ENCODE measurements at places on chromosomes 7 and 10. TPM values are rescaled to one million over a fixed set of nuclear protein-coding genes. Genes with fewer than 3 reads are reported as not detected.

Gene TSPAN33
- 12.6 TPM for total RNA-seq

Gene OR2A12
- not detected for total RNA-seq

Gene TEX36
- total RNA-seq, result not detected

Gene CTTNBP2
- total RNA-seq, result not detected

Gene NANOS1
- 1.3 TPM for total RNA-seq

Gene CRHR2
- not detected for total RNA-seq

Gene C7orf33
- total RNA-seq, result not detected

Gene ENTPD1
- 2.5 TPM for total RNA-seq

Gene FFAR4
- not detected for total RNA-seq

Gene SPDYE16
- total RNA-seq, result not detected

Gene ATG9B
- not detected for total RNA-seq

Gene STRIP2
- 6.3 TPM for total RNA-seq

Gene UTF1
- total RNA-seq, result not detected

GRCh38 chr10:125103466-125103865, 56.9 kb downstream of the CTBP2 start:
- DNase-seq, result no peak

DNA sequence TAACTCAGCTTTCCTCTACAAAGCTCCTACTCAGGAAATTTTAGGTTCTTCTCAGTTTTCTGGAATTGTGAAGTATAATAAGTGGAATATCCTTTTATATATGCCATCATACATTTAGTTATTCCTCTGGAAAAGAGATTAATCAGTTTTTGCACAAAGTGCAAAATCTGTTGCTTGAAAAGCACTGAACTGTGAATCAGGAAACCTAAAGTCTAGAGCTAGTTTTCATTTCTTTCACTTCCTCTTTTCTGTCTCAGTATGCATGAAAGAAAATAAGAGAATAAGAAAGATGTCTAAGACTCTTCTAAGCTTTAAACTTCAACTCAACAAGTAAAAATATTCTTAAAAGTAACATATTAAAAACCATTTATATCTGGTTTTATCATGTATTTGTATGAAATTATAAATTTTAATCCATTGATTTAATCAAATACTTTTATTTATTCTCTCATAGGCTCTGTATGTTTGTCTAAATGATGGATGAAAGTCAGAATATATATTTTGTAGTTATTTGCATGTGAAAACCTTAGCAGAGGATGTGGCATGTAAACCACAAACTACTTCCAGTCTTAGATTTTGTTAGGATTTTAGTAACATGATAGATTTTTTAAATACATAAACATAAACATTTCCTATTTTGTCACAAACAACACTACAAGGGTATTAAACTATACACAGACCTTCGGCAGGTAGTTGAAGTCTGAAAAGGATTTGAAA, 1073.0 kb downstream of the XPNPEP1 start:
- DNase-seq, result no peak

DNA sequence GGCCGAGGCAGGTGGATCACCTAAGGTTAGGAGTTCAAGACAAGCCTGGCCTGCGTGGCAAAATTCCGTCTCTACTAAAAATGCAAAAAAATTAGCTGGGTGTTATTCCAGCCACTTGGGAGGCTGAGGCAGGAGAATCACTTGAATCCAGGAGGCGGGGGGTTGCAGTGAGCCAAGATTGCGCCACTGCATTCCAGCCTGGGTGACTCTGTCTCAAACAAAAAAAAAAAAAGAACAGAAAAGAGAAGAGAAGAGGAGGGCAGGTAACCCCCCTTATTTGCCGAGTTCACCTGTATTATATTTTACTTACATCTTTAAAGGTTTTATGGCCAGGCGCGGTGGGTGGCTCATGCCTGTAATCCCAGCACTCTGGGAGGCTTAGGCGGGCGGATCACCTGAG, 91.7 kb downstream of the RNF216 start:
- no peak for DNase-seq

GRCh38 chr10:110006358-110007160, 1.2 kb upstream of the ADD3 start:
- DNase-seq, result peak; percentile 31

DNA sequence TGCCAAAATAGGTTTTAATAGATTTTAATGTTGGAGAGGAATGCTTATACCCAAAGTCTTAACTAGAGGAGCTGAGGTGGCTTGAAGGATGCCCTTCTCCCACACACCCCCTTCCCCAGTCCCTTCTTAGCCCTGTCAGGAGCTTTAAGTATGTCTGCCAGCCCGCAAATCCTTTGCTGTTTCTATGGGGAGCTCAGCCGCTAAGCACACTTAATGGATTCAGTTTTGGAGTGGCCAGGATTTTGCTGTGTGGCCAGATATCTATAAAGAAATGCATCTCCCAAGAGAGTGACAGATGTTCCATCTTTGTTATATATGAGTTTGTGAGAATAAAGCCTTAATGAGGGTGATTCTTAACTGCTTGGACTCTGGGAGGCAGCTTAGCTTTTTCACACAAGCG, 152.9 kb upstream of the ZNF32 start:
- no peak for DNase-seq

DNA sequence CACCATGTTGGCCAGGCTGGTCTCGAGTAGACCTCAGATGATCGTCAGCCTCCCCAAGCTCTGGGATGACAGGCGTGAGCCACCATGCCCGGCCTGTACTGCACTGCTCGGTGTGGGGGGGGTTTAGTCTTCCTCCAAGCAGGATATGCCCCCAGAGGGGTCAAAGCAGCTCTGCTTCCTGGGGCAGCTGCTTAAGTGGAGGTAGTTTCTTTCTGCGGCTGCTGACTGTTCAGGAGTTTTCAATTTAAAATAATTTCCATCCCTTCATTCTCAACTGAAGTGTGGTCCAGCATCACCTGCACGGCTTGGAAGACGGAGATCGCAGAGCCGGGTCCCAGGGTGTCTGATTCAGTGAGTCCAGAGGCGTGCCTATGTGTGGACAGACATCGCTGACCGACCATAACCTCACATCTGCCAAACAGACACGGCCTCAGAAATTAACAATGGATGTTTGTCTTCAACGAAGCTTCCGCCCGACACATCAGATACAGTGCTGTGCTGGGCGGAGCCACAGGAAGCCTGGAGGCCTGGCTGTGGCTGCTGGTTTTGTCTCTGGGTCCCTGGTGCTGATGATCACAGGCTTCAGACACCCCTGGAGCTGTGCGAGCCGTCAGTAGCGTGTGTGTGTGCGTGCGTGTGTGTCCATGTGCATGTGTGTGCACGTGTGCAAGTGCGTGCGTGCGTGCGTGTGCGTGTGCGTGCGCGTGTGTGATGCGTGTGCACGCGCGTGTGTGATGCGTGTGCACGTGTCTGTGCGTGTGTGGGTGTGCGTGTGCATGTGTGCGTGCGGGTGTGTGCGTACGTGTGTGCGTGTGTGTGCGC, 226.5 kb upstream of the PITRM1 start:
- DNase-seq, result no peak

GRCh38 chr7:126840869-126841268, 411.9 kb downstream of the GRM8 start:
- no peak for DNase-seq

DNA sequence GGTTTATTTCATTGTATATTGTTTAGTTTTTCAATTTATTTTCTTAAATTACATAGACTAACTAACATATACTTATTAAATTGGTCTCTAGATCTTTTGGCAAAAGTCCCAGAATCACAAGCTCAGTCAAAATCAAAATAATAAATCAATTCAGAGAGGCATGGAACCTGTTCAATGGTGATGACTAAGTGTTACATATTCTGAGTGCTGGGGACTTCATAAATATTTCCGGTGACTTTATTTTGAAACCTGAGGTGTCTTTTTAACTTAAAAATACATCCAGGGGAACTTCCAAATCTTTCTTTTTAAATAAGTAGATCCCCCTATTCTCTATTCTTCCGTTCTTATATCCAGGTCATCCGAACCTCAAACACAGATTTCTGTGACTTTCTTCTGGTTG, 89.6 kb upstream of the ZNF804B start:
- no peak for DNase-seq

GRCh38 chr10:114513381-114513792, 109.1 kb upstream of the AFAP1L2 start:
- no peak for DNase-seq

GRCh38 chr7:142808802-142809583, 38.2 kb downstream of the PRSS2 start:
- DNase-seq, result peak; percentile 97

- no peak for DNase-seq
Measured at GRCh38 chr10:59289853-59290252, 72.5 kb downstream of the FAM13C start.

- no peak for DNase-seq
Measured at GRCh38 chr7:50304911-50305582, 531 bp downstream of the IKZF1 start.

DNA sequence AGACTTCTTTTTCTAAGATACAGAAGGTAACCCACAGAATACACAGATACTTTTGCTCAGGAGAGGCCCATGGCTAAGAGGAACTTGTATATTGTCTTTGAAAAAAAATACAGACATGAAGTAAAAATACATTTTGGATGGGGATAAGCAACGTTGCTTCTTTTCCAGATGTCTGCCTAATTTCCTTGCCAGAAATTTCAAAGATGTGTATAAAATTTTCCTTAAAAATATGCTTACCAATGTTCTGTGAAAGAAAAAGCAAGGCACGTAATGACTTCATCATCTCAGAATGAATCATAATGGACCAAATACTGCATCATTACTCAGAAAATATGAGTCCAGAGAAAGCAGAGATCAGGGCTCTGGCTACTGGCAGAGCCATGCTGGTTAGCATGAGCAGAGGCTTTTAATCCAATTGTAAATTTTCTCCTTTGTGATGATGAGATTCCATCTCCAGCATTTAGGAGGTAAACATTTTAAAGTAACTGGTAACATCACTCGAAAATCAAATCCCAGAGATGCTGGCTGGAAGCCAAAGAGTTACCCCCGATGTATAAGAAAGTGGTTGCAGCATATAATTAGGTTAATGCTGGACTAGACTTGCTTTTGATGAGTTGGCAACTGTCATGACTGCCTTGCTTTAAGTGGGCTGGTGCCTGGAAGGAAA, 272.5 kb downstream of the SEMA3A start:
- no peak for DNase-seq

GRCh38 chr7:100469227-100470044, 5.4 kb upstream of the SPACDR start:
- DNase-seq, result peak; percentile 74

- no peak for DNase-seq
Measured at GRCh38 chr7:105297985-105298384, 90.7 kb downstream of the SRPK2 start.

- peak; percentile 75 for DNase-seq
Measured at GRCh38 chr7:41832941-41833340, 130.1 kb upstream of the INHBA start.

GRCh38 chr7:147999962-148000361, 590.6 kb upstream of the C7orf33 start:
- no peak for DNase-seq

DNA sequence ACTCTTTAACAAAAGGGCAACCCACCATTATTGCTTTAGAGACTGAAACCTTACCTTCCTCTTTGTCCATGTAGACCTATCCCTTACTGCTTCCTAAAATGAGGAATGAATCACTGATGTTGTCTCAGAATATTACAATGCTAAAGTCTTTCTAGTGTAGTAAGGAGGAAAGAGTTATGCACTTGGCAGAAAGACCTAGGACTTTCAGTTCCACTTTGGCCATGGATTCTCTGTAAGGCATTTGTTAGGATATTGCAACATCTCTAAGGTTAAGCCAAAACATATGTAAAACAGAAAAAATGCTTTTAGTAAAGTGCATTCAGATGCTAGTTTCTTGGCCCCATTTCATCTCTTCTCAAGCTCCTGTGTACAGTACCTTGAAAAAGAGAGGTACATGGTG, 230.9 kb downstream of the PARD3 start:
- no peak for DNase-seq

DNA sequence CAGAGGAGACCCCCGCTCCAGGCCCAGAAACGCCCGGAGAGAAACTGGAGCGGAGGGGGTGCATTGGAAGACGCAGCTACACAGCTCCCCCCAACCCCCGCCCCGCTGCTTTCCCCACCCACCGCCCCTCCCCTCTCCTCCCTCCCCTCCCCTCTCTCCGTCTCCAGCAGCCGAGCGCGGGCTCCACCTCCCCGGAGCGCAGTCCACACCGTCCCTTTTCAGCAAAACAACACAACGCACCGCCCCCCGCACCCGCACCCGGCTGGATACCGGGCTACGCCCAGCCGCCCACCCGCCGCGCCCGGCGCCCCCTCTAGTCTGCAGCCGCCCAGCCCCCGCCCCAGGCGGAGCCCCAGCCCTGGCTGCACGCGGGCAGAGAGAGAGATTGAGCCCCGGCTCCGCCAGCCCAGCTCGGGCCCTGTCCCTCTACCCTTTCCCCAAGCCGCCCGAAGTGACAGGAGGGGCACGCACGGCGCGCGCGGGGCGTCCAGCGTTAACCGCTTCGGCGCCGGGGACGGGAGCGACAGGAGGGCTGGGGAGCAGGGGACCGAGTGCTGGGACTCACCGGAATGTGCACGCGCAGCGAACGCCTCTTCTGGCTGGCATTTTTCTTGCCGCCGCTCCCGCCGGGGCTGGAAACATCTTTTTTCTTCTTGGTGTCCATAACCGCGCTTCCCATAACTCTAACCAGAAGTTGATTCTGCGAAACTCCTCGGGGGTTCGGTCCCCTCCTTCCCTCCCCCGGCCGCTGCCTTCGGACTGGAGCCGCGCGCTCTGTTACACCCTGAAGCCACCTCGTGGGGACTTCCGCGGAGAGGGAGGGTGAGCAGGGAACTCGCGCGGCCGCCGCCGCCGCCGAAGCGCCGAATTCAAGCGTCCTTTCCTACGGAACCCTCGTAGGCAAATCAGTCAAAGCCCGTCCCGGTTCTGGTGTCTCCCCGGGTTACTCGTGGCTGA, 695 bp downstream of the PRKAG2 start:
- peak; percentile 21 for DNase-seq

DNA sequence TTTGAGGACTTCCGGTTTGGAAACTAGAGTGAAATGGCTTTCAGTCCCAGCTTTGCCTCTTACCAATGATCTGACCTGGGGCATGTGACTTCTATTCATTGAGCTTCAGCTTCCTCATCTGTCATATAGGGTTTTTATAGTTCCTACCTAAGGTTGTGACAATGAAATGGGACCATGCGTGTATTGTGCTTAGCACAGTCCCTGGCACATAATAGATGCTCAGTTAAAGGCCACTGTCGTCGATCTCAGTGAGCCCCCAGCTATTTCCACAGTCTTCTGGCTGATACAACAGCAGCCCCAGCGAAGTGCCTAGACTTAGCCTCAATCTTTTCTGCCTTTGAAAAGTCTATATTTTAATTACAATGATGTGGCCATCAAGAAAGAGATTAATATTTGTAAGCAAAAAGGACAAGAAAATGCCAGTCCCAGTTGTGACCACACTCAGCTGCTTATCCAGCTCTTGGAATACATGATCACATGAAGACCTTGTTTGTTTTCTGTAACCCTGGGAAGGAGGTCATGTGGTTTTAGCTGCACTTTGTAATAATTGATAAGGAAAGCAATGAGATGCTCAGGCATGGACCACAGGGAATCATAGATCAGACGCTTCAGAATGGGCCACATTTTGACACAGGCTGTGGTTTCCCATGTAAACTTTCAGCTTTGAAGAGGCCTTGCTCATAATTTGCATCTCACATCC, 44.6 kb downstream of the VWA2 start:
- DNase-seq, result no peak

GRCh38 chr10:117262291-117262902, 21.5 kb downstream of the SLC18A2 start:
- no peak for DNase-seq

- peak; percentile 19 for DNase-seq
Measured at GRCh38 chr7:34038816-34039470, 133.6 kb downstream of the BMPER start.
